Ascending aorta (tissue), 2 donors: ENCODE measurements at places on chromosomes 13 and 19.

DNA sequence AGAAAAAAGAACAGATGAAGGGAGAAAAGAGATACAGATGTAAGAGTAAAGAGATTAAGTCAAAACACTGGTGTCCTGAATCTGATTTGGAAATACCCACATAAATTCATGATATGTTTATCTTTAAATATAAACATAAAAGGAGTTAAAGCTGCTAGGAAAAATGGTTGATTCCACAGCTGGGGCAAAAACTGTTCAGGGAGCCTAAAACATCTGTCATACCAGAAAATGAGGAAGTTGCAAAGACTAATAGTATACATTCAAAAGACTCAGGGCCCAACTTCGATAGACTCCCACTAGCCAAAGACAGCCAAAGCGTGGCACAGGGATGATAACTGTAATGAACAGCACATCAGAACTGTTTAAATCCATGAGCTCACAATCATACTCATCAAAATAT is 62.0 kb downstream of the ABCC4 start:
- no peak for DNase-seq

GRCh38 chr13:98505217-98505616 is 71.7 kb downstream of the STK24 start:
- no peak for DNase-seq

- DNase-seq, result no peak
Measured at GRCh38 chr13:30991922-30992321, 59.5 kb downstream of the TEX26 start.

DNA sequence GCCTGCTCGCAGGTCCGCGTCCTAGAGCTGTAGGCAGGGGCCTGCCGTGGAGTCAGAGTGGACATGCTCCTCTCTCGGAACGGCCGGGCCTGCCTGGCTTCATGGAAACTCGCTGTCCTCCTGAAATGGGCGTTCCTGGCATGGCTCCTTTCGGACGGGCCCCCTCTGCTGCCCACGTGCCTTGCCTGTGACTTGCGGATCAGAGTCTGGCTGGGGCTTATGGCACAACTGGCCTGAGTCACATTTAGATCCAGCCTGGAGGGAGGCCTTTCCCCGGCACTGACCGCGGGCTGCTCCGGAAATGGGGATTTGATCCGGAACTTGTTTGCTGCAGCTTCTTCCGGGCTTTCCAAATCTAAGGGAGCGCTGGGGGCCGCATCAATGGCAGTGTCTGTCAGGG is 28.1 kb downstream of the THSD1 start:
- DNase-seq, result no peak

GRCh38 chr13:113245849-113246796 is 36.7 kb downstream of the CUL4A start:
- peak; percentile 44 for DNase-seq

DNA sequence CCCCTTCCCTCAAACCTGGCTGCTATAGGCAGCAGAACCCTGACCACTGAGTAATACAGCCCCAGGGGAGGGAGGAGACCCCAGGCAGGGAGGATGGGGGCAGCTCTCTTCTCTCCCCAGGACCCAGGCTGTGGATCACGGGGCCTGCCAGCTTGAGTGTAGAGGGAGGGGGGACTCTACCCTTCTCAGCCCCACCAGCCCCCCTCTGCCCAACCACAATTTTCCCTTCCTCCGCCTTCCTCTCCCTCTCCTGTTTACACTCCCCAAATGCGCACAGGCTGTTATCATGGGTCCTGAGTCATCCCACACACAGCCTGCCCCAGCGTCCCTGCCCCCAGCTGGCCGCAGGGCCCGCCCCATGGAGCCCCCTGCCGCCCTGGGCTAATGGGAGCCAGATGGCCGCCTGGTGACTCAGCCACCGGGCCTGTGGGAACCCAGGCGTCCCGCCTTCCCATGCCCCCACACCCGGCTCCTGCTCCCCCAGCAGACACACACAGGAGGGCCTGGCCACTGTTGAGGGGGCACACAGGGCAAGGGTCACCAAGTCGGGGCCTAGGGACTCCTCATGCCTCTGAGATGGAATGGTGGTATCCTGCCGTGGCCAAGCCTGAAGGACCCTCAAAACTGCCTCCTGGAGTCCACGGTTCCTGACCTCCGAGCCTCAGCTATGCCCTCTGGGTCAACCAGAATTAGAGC is 13.6 kb downstream of the CCDC97 start:
- peak; percentile 91 for DNase-seq

GRCh38 chr13:72890546-72890945 is 108.6 kb downstream of the PIBF1 start:
- no peak for DNase-seq

DNA sequence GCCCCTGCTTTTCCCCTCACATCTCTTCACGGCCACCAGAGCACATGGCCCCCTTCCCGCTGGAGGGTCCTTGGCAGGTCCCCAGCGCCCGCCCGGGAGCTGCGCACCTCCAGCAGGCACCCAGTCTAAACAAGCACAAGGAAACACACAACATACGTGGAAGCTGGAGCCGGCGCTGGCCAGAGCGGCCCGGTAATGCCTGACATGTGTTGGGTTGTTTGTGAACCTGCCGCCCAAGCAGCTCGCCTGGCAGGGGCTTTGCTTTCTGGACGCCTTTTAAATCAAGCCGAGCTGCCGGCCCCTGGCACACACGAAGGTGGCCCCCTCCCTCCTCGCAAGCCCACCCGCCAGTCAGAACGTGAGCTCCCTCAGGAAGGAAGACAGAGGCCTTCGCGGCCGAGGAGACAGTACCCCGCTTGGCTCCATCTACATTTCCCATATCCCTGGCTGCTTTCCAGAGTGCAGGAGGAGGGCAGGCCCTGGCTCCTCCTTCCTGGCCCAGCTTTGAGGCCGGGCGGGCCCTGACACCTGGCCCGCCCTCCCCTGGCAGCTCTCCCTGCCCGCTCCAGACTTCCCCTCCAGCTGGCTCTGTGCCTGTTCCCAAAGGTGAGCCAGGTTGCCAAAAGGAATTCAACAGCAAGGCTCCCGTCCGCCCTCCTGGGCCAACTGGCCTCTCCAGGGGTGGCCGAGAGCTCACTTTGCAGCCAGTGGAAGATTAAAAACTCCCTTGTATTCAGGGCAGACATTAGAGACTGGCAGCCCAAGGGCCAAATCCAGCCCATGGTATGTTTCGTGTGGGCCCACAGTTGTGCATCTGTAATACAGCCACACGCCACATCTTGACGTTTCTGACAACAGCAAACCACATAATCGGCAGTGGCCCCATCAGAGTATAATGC is 28.7 kb downstream of the COMP start:
- no peak for DNase-seq

GRCh38 chr13:28041031-28041461 is 52.6 kb upstream of the URAD start:
- DNase-seq, result no peak

DNA sequence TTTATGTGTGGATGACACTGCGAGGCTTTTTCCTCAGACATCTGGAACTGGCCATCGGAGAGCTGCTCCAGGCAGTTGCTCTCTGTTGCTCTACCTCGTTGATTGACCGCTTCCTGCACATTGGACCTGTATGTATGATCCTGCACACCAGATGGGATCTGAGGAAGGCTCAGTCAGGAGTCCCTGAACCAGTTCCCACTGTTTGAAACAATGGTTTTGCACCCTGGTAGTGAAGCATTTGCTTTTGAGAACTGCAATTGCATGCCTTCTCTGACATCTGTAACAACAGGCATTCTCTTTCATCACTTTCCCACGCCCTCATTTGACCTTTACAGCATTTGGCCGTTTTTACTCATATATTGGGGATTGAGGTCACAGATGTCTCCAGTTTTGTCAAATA is 61.1 kb upstream of the NPAS1 start:
- no peak for DNase-seq

GRCh38 chr19:2543463-2544442 is 67.8 kb downstream of the GADD45B start:
- peak; percentile 87 for DNase-seq

- DNase-seq, result no peak
Measured at GRCh38 chr13:74087357-74087756, 46.8 kb downstream of the KLF12 start.

DNA sequence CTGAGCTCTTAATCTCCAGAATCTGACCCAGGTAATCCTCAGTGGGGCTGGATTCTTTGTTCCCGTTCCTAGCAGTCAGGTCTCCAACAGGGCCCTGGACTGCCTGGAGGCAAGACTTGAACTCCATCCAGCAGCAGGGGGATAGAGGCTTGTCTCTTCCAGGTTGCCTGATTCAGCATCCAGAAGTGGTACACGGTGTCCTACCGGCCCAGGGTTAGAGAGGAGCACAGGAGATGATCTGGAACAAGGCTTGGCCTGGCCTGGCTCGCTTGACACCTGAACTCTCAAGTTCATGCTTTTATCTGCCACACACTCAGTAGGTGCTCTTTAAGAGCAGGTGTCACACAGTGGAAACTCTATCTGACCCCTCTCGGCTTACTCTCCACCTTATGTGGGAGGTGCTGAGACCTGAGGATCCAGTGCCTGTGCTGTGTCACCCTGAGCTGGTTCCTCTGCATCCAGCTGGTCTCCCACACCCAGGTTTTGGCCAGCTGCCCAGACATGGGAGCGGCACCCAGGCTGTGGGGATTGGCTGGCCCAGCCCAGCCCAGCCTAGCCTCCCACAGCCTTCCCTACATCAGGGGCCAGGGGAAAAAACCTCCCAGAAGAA is at the start of gene CYP4F3:
Gene CYP4F3, plus strand, starts transcription at position 604 of the 610 bp plus-strand sequence. CDS start 519 bp downstream, outside the sequence.
- no peak for DNase-seq

DNA sequence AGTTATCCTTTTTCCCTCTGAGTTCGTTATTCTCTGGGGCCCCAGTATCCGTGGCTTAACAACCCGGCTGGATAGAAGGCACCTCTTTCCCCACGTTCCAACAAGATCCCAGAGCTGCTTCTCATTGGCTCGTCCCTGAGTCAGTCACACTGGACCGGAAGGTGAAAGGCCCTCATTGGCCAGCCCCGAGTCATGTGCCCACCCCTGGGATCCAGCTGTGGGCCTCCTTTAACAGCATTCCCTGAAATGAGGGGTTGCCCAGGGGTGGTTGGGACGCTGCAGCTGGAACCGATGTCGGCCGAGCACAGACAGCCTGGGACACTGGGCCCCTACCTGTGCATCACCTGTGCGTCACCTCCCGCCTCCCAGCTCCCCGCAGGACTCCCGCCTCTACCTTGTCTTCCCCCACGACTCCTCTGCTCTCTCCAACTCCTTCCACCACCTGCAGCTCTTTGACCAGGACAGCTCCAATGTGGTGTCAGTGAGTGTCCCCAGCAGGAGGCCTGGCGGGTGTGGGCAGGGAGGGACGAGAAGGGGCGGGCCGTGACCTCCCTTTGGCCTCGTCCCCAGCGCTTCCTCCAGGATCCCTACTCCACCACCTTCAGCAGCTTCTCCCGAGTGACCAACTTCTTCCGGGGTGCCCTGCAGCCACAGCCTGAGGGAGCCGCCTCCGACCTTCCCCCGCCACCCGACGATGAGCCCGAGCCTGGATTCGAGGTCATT is 4.3 kb downstream of the TBC1D17 start:
- DNase-seq, result no peak

DNA sequence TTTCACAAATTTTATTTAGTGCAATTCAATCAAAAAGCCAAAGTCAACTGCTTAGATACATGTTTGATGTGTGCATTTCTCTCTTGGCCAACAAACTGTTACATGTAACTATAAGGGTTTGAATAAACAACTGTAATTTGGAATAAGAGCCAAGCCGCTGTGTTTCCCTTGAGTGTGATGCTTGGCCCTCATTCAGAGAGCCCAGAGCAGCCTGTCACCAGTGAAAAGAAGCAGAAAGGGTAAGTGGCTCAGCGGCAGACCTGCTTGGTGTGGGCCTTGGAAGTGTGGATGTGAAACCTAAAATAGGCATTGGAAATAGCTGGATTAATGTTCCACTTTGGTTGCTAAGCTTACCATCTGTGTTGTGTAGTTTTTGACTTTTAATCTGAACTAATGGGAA is 924.6 kb downstream of the OLFM4 start:
- DNase-seq, result no peak

- DNase-seq, result no peak
Measured at GRCh38 chr19:14378890-14379289, 2.4 kb upstream of the ADGRE5 start.

DNA sequence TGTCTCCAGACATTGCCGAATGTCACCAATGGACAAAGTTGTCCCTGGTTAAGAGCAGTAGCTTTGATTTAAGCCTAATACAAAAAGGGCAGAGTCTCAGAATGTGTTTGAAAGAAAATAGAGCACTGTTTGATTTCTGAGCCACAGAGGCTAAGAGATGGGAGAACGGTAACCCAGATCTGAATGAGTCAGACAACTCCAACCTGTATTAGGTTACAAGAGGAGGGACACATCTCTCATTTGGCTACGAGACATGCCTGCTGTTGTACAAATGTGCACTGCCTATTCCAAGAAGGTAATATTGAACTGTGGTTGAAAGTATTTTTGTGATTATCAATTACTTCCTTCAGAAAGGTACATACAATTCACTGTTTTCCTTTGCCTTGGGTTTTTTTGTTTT is 4.9 kb upstream of the HSPH1 start:
- no peak for DNase-seq

- no peak for DNase-seq
Measured at GRCh38 chr19:1151917-1152587, 22.0 kb downstream of the SBNO2 start.

DNA sequence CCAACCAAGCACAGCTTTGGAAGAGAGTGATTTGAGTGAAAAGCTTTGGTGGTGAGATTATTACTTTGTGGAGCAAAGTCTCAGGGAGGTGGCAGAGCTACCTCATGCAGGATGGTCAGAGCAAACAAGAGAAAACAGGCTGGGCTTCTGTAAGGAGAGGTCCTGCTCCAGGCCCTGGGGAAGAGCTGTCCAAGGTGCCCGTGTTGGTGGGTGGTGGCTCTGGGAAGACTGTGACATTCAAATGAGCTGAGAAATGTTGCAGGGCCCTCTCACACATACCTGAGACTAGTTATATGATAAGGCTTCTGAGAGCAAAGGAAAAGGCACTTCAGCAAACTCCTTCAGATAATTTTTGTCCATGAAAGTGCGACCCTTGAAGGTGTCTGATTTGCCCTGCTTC is 205.5 kb upstream of the SOX21 start:
- no peak for DNase-seq

- DNase-seq, result no peak
Measured at GRCh38 chr13:85690368-85690767, 108.9 kb downstream of the SLITRK6 start.

DNA sequence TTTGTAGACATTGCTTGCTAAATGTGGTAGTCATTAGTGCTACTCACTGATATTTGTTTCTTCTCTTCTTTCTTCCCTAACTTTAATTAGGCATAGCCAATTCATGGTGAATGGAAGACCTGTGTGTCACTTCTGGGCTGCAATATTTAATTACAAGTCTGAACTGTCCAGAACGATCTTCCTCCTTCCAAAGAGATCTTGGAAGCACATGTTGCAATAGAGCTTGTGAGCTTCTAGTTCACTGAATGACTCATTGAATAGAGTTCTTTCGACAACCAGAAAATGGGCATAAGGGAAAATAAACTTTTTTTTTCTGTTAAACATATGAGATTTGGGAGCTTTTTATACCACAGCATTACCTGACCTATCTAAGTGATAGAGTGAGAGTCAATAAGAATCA is 1264.6 kb downstream of the PCDH9 start:
- no peak for DNase-seq
